Muscle of arm (tissue), 14 donors: ENCODE measurements at places on chromosomes 1 and 21. TPM values are rescaled to one million over a fixed set of nuclear protein-coding genes. Genes with fewer than 3 reads are reported as not detected.

DNA sequence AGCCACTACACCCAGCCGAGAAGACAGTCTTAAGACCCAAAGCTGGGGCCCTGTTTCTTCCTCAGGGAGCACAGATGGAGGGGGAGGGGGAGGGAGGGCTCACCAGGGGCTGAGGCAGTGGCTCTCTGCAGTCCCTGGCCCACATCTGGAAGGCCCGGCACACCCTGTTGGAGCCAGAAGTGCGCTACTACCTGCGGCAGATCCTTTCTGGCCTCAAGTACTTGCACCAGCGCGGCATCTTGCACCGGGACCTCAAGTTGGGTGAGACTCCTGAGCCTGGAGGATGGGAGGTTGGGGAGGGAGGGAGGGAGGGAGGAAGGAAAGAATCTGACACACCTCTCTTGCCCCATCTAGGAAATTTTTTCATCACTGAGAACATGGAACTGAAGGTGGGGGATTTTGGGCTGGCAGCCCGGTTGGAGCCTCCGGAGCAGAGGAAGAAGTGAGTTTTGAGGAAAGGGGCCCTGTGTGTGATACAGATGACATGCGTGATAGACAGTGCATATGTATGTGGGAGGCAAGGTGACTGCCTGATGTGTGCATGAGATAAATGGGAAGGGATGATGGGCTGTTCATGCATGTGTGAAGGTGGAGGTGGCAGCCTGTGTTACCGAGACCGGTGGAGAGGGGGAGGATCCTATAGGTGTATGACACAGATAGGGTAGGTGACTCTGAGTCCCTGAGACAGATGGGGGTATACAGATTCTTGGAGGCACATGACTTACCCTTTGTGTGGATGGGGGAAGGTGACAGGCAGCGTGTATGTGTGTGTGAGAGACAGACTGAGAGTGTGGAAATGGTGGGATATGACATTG lies 1.5 kb downstream of the PLK3 start:
- no peak for DNase-seq

DNA sequence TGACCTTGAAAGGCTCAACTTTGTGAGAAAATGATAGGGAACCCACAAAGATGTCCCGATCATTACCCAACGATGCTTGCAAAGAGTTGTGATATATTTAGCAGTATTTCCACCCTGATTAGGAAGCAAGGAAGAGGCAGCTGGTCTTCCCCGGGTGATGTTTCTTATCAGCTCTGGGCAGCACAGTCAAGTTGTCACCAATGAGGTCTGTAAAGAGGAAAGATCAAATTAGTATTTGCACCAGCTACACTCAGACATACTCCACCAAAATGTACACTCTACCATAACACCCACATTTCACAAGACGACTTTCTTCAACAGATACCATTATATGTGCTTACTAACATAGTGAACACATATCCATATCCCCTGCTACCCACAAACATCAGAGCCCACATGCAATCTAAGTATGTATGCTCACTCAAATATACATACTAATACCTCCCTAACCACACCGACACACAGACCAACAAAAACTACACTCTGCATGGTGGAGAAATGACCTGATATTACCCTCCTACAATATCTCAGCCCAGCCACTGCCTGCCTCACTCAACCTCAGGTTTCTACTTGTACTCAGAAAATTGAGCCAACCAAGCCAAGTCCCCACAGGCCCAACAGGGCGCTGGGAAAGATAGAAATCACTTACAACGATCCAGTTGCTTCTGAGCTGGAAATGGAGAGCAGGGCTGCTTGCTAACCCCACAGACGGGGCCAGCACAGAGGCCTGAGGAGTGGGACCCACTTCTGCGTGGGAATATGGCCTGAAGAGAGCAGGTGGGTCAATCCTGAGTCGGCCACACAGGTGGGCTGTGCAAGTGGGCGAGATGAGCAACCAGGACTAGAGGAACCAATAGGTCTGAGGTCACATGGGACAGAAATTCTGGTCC lies 4.6 kb upstream of the BTG2 start:
- DNase-seq, result no peak

DNA sequence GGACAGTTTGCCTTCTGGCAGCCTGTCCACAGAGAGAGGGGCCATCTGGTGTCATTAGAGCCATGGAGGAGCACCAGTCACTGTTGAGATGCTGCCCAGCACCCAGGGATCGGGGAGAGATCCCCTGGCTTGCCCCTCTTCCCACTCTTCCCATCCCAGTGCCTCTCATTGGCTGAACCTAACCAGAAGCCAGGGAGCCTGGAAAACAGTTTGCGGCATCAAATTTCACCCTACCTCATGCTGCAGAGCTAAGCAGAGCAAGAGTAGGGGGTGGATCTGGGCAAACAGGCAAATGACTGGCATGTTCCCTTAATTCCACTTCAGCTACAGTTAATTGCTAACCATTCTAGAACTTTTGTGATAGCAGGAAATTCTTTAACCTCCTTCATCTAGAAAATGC lies 19.1 kb downstream of the TRAF5 start:
- no peak for DNase-seq

- DNase-seq, result no peak
These were observed 5.7 kb upstream of the GNL2 start for GRCh38 chr1:37601441-37601840.

The NEXN gene
- polyA plus RNA-seq, result 185 TPM

The PKP1 gene
- polyA plus RNA-seq, result 5.7 TPM
